ENCODE measurements at places on chromosomes 6 and 20.

GRCh38 chr20:10504994-10505730, 70.1 kb downstream of the SLX4IP start:
- DNase-seq: no peak

- peak; percentile 73 for DNase-seq
Observed at GRCh38 chr20:36591854-36592641, 13.5 kb upstream of the RAB5IF start.

DNA sequence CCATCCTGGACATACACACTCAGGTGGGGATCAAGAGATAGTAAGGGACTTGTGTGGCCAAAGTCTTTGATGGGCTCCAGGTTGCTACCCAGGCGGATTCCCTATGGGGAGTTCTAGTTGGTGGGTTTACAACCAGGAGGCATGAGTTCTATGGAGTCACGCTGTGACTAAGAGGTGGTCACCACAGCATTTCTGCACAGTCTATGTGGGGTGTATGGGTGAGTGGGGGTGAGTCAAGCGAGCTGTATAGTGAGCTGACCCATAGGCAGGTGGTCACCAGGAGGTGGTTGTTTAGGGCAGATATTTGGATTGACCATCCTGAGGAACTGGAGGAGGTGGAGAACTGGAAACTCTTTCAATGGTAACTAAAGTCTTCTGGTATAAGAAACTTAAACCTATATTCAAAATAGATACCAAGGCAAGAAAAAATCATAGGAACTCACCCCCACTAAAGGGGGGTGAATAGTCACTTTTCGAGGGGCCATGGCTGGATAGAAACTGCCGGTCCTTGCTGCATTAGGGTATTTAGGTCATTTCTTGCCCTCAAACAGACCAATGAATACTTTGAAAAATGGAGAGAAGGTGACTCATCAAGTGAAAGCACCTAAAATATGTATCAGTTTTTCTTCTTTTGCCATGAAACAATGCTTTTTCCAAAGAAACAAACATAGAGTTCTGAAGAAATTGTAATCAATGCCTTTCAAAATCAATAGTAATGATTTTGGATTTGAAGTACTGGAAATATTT, 84.3 kb upstream of the NRN1 start:
- no peak for DNase-seq

GRCh38 chr6:166664135-166664534, 37.1 kb upstream of the RPS6KA2 start:
- DNase-seq: no peak

DNA sequence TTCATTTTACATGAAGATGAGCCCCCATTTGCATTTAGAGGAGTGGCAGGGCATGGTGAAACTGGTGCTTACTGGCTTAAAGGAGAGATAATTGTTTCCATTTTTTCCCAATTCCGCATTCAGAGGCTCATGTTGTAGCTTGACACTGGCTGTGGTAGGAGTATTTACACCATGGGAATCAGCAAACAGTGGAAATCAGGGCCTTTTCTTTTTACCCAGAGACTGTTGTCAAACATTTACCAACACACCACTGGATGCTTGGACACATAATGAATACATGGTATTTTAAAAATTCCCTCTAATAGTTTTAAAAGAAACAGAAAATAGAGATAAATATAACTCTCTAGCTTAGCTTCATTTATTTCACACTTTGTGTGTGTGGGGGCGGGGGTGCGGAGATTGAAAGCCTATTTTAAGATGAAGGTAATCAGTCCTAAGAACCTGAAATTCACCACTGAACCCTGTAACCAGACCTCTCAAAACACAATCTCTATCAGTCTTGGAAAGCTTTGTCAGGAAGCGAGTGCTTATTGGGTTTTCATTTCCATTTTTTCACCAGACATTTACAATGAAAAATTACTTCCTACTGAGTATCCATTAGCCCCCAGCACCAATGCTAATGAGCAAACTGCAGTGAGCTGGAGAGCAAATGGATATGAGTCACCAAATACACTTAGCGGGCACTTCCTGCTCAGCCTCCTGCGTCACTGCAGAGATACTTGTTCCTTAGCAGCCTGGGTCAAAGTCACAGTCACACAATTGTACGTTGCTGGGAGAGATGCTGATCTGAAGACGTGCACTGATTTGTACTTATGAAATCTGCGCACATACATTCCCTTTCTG, 532.0 kb downstream of the BCKDHB start:
- no peak for DNase-seq

DNA sequence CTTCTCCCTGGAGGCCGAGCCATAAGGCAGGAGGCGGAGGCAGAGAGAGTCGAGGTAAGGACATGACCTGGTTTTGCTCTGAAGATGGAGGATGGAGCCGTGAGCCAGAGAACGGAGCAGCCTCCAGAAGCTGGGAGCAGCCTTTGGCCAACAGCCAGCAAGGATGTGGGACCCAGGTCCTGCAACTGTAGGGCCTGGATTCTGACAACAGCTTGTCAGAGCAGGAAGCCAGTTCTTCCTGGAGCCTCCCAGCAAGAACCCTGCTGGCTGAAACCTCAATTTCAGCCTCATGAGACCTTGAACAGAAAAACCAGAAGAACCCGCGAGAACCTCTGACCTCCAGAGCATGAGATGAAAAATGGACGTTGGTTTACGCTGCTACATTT, 13.4 kb upstream of the MRGBP start:
- DNase-seq: no peak

DNA sequence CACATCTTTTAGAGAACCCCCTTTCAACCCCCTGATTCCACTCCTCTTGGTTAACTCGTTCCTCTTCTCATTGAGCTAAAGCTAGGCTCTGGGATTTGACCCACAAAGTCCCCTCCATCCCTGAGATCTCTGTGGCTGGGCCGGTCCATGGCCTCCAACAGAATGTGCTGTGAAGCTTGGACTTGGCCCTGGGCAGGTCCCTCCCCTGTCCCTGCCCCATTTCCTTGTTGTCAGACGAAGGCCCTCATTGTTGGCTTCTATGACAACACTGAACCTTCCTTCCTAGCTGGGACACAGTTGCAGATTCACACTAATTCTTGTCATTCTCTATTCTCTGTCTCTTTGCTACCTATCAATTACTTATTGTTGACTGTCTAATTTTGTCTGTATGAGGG, 156.1 kb downstream of the SYCP2 start:
- DNase-seq: no peak

DNA sequence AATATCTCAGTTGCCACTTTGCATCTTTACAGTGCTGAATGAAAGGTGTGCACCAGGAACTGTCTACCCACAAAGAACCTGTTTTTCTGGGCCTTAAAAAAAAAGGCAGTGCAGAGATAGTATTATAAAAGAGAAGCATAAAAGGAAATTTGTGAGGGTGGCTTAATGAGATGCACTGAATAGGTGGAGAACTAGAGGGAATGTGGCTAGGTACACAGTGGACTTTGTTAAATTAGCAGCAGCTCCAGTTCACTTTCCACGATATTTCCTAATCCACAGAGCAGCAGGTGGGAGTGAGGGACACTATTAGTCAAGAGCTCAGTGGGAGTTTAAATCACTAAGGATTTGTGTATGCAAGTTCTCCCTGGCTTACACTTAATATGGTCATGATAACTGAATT, 38.8 kb downstream of the MAP7 start:
- DNase-seq: no peak

DNA sequence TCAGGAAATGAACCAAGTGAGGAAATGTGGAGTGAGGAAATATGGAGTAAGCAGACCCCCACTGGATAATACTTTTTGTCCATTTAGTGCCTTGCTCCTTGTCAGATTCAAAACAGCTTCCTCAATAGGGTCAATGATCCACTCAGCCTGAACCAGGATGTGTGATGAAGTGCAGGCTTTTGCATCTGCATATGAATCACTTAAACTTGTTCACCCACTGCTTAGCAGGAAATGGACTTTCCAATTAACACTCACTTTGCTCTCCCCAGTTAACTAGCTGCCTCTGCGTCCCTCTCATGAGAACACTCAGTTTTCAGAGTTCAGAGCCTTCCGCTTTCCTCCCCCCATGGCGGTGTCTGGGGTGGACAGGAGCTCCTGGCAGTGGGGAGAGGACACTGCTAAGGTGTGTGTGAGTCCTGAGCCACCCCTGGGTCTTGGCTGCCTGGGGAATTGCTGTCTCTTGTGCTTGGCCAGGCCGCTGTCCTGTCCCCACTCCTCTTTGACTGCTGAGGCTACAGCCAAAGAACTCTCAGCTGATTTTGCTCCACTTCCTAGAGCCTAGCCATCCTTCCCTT, 621.8 kb downstream of the CDH26 start:
- no peak for DNase-seq

- DNase-seq: no peak
Observed at GRCh38 chr6:8819446-8819845, 384.1 kb upstream of the SLC35B3 start.

GRCh38 chr6:31775184-31775583, 1.9 kb downstream of the VWA7 start:
- no peak for DNase-seq
